Renal cortex interstitium (tissue), 15 donors: ENCODE measurements at places on chromosomes 4 and X.

GRCh38 chr4:104490770-104491480 lies 3.8 kb downstream of the CXXC4 start:
- DNase-seq = no peak

DNA sequence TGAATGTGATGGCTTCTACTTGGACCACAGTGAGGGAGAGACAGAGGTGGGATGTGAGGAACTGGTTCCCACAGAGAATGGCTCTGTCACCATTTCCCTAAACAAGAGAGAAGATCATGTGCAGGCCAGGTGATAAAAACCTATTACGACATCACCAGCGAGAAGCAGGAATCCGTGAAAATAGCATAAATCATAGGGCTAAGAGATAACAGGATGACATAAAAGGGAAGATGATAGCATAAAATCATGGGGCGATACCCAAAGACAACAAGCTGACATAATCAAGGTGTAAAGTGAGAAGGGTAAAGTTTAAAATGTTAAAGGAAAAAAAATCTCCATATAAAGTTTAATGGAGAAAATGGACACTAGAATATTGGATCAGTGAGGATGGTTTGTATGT lies 205.5 kb upstream of the SLIT2 start:
- no peak for DNase-seq

- no peak for DNase-seq
Observed at GRCh38 chr4:152392079-152392478, 143.8 kb downstream of the FBXW7 start.

DNA sequence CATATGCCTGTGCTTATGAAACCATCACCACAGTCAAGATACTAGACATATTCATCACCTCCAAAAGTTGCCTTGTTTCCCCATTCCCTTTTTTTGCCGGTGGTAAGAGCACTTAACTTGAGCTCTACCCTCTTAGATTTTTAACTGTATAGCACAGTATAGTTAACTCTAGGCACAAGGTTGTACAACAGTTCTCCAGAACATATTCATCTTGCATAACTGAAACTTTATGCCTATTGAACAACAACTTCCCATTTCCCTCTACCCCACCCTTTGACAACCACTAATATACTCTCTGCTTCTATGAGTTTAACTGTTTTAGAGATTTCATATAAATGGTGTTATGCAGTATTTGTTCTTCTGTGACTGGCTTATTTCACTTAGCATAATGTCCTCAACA lies 119.3 kb downstream of the ASB9 start:
- no peak for DNase-seq

DNA sequence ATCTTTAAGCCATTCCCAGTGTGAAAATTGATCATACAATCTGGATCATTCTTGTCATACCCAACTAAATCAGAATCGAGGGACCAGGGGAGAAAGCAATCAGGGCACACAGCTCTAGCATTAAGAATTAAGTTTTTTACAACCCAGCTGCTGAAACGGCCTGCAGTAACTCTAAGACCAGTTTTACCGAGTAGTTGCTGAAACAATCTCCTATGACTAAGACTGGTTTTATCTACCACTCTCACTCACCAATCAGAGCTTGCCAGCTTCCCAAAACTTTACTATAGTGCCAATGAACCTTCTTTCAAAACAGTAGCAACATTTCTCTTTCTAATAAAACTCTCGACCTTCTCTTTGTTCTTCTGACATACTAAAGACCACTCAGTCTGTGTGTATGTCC lies 2.8 kb upstream of the SAP30 start:
- DNase-seq = no peak

- DNase-seq = peak; percentile 69
Observed at GRCh38 chr4:8334786-8335460, 65.4 kb downstream of the HTRA3 start.

DNA sequence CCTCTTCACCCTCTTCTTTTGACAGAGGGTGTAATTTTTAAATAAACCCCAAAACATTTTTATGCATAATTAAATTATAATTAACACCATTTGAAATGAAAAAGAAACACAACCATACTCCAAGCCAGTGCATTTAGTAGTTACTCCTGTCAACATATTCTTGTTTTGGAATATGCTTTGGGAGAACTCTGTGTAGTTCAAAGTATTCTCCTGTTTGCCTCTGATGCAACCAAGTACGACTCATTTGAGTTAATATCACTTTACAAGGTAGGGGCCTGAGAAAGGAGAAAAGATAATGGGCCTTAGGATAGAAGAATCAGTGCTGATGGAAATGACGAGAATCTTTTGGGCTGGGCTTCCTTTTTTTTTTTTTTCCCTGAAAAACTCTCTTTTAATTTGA lies 2.7 kb downstream of the PTPN13 start:
- no peak for DNase-seq

GRCh38 chrX:19827088-19827487 lies 60.3 kb downstream of the SH3KBP1 start:
- DNase-seq = no peak

DNA sequence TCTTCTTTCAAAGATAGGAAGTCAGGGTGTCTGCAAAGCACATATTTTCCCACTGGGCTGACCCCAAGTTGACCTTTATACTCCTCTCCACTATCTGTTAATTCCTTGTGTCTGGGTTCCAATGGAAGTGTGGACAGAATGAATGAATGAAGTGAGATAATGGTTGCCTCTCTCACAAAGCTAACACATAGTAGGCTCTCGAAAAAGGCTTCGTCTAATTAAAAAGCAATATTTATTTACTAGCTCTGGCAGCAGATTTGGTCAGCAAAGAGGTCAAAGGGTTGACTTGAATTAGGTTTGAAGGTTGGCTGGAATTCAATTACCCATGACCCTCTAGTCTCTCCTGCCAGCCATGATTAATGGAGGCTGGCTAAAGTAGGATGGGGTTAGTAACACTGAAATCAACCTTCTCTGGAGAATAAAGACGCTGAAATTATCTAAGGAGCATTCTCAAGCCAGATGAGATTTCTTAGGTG lies 280.3 kb upstream of the KLF3 start:
- DNase-seq = no peak

- peak; percentile 51 for DNase-seq
Observed at GRCh38 chr4:118758293-118758692, 73.1 kb downstream of the METTL14 start.
